Stimulated activated CD4-positive, alpha-beta T cell treated with anti-CD3 and anti-CD28 coated beads, Interleukin-1b, Interleukin-23, amount 100 ng/mL, for 1 hour (primary cell): ENCODE measurements at places on chromosomes 5 and 9.

- DNase-seq, result no peak
These were observed 344.0 kb downstream of the PTPRD start for GRCh38 chr9:10268531-10269485.

GRCh38 chr5:75663579-75664284 is 52.5 kb downstream of the ANKDD1B start:
- no peak for DNase-seq

DNA sequence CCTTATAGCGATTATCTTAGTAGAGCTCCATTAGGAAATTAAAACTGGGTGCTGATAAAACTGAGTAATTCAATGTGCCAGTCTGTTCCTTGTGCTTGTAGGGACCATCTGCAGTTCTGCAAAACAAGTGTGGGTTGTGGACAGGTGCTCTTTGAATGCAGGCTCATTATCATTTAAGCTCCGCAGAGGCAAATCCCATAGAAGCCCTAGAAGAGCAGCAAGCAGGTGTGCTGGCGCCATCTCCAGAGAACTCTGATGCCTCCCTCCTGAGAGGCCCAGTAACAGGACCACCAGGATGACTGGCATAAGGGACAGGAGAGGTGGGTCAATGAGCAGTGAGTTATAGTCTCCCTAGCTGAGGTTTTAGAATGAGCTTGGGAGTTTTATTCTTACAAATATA is 1342.4 kb upstream of the DMAC1 start:
- DNase-seq, result no peak

- DNase-seq, result no peak
These were observed 24.9 kb downstream of the CDKN2A start for GRCh38 chr9:21969011-21969940.

- DNase-seq, result no peak
These were observed 51.4 kb downstream of the PPIC start for GRCh38 chr5:122985006-122985700.
